ENCODE measurements at places on chromosomes 1 and 21.
A peak's percentile ranks its signal among the peaks of the same experiment; 100 is the strongest.

DNA sequence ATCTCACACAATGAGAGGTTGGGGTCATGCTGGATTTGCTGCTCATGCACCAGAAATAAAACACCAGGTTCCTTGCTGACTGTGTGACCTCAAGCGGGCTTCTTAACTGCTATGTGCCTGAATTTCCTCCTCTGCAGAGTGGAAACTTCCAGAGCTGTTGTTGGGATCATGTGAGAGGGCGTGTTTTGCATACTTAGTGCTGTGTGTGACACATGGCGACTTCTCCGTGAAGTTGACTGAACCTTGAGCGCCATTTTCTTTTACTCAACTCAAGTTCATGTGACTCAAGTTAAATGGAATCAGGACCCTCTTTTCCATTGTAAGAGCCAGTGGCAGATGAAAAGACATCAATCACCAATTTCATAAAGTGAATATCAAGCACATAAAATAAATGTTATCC, 224.0 kb downstream of the KIF26B start:
- DNase-seq: no peak

GRCh38 chr1:12147201-12147701, 19.5 kb upstream of the TNFRSF1B start:
- DNase-seq: no peak

DNA sequence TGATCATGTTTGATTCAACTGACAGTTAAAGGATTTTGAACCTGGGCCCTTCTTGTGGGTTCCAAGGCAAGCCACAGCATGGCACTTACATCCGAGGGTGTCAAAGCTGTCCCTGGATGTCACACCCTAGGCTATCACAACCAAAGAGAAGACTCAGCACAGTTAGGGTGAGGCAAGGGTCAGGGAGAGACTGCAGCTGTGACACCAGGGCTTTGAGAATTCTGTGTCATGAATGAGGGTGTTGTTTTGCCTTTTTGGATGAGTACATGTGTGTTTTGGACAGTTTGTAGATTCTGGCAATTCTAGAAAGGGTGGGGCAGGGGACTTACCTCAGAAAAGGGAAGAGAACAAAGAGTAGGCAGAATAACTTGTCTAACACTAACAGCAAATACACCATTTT, 37.8 kb upstream of the ZNF326 start:
- no peak for DNase-seq

DNA sequence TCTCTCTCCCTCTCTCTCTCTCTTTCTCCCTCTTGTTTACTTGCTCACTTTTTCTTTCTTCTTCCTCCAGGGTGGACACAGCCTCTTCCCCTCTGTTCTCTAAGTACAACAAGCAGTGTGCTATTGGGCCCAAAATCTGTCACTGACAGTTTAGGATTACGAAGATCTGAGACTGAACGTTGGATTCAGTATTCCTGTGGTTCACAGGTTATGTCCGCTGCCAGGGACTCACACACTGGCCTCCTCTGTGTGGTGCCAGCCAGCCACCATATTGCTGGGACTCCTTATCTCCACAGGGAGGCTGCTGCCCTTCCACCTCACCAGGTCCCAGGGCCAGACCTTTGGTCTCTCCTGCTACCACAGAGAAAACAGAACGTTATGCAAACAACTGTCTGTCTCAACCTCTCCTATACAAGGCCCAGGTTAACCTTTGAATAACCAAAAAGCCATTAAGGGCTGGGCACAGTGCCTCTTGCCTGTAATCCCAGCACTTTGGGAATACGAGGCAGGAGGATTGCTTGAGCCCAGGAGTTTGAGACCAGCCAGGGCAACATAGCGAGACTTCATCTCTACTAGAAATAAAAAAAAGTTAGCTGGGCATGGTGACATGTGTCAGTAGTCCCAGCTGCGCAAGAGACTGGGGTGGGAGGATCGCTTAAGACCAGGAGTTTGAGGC, 171.9 kb upstream of the RAB4A start:
- no peak for DNase-seq

DNA sequence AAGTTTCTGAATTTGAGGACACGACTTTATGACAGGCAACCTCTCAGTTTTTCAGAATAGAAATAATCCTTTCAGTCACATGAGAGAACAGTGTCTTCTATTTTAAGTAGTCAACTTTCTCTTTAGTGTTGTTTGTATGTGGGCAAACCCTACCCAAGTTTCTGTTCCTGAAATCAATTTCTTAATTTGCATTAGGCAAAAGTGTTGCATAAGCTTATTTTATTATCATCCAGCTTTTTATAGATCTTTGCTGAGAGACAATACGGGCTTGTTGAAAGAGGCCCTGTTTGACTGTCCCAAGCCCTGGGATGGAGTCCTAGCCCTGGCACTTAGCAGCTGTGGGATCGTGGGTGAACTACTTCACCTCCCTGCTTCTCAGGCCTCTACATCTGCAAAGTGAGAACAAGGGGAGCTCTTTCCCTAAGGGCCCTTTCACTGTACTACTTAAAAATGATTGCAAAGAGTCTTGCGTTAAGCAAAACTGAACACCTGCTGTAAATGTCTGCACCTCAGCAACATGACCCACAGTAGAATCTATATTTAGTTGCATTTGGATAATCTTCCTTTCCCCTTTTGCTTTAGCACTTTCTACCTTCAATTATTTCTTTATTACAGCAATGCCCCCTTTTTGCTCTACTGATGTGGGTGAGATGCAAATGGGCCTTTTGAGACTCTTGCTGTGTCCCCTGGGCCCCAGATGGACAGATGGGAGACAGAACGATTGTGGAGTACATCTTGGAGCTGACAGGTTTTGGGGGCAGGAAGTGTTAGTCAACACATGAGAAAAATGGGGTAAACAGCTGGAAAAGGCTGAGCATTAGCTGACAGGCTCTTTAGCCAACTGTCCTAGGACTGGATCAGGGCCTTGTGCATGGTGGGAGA, 41.0 kb upstream of the SCAF4 start:
- no peak for DNase-seq

GRCh38 chr1:74065081-74065480, 132.9 kb downstream of the LRRIQ3 start:
- no peak for DNase-seq

DNA sequence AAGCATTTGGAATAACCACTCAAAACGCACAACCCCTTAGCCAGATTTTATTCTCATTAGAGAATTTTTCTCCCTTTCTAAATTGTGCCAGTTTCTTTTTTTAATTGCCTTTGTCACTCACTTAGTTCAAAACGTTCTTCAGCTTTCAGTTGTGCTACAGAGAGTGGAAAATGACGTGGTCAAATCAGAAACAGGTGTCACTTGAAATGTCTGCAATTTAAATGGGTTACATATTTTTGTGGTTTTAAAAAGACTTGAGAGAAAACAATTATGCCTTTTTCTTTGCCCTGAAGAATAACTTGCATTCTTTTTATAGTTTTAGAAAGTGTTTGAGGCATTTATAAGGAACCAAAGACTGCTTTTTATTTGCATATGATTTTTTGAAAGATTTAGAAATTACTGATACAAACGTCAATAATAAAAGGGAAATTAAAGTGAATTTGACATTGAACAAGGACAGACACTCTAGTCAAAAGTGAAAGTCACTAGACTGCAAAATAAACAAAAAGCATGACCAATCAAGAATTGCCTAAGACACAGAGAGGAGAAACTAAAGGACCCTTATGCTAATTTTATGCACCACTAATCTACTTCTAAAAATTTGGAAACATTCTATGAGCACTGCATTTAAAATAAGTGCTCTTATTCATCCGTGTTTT, 191.0 kb downstream of the TPR start:
- DNase-seq: peak; percentile 33

DNA sequence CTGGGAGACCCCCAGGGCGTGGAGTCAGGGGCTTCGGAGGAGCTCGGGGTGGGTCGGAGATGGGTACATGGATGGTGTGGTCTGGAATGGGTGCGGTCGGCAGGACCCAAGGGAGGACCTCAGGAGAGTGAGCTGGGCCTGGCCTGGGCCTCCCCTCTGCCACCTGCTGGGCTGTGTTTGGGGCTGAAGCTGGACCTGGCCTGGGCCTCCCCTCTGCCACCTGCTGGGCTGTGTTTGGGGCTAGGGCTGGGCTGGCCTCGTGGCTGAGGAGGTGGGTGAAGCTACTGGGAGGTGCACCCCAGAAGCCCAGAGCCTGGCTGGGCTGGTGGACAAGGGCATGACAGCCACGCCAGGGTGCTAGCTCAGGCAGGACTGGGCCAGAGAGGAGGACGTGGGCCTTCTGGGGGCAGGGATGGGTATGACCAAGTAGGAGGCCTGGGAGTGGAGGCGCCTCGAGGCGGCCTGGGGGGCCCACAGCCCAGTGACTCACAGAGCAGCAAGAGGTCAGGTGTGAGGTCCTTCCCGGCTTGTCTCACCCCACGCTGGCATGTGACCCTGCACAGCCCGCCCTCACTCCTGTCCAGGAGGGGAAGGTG, 14.5 kb downstream of the SAMD11 start:
- DNase-seq: peak; percentile 94

- no peak for DNase-seq
Observed at GRCh38 chr1:43302201-43302600, 1.4 kb downstream of the TIE1 start.

GRCh38 chr1:9746651-9747050, 77.1 kb downstream of the CLSTN1 start:
- no peak for DNase-seq

DNA sequence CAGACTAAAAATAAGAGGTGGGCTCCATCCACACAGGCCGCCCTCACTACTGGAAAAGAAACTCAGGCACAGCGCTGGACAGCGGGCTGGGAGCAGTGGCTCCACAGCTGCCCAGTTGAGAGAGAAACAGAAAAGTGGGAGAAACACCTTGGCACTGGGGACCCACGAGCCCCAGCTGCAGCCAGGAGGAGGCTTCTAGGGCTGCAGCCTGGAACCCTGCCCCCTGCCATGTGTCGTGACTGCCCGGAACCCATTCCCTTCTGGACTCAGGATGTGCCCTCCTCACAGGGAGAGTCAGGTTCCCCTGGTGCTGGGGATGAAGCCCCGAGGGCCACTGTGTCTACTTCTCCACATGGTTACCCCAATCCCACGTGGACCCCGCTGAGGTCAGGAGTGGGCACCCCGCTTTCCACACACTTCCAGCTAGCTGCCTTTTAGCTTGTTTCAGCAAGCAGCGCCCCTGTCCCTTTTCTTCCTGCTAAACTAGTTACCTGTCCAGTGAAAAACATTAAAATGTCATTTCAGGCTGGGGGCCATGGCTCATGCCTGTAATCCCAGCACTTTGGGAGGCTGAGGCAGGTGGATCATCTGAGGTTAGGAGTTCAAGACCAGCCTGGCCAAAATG, 35.9 kb downstream of the PARP1 start:
- DNase-seq: no peak

GRCh38 chr21:14591882-14592281, 45.8 kb upstream of the SAMSN1 start:
- peak; percentile 7 for DNase-seq

GRCh38 chr1:45331436-45332345, 5.0 kb downstream of the HPDL start:
- DNase-seq: no peak

DNA sequence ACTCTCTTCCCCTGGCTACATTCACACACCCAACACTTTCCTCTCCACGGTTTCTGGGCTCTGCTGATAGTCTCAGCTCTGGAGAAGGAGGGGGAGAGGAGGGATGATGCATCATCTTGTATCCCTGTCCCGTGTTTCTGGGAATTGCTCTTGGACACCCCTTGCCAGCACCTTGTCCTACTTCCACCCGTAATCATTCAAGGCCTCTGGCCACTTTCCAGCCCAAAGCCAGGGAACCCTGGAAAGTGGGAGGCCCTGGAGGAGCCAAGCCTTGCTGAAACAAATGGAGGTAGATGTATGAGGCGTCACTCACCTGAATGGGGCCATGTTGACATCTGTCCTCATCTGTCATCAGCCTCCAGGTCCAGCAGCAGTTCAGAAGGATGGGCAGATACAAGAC, 4.4 kb downstream of the PLEKHO1 start:
- no peak for DNase-seq

DNA sequence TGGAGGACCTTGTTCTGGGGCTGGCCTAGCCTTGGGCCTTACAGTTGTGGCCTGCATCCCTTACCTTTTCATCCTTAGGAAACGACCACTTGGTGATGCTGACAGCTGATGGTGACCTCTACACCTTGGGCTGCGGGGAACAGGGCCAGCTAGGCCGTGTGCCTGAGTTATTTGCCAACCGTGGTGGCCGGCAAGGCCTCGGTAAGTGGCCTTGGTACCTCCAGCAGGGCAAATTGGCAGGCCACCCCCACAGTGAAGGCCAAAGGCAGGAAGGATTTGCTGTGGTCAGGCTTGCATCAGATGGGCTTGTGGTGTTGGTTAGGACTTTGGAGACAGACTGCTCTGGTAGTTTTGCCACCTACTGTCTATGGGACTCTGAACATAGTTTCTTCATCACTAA, 17.7 kb upstream of the TRNAU1AP start:
- DNase-seq: no peak

GRCh38 chr1:223496883-223497282, 103.7 kb downstream of the CCDC185 start:
- DNase-seq: no peak

- DNase-seq: peak; percentile 44
Observed at GRCh38 chr21:38824124-38824822, 18.5 kb downstream of the ETS2 start.

Measured in M059J (cell line).